ENCODE measurements at places on chromosomes 4 and X.
A peak's percentile ranks its signal among the peaks of the same experiment; 100 is the strongest.

DNA sequence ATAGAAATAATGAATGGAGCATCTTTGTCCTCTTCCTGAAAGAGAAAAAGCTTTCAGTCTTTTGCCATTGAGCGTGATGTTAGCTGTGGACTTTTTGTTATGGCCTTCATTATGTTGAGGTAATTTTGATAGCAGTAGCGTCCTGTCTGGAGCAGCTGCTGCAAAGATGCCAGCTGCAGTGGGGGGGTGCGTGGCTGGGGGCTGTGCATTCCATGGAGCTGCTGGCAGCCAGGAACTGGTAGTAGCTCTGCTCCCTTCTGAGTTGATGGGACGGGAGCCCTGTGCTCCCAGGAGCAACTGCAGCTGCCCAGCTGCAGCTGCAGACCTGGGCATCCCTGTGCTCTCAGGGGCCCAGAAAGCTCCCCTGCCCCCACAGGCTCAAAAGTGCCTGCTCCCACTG, 50.4 kb downstream of the CCDC160 start:
- no peak for DNase-seq

DNA sequence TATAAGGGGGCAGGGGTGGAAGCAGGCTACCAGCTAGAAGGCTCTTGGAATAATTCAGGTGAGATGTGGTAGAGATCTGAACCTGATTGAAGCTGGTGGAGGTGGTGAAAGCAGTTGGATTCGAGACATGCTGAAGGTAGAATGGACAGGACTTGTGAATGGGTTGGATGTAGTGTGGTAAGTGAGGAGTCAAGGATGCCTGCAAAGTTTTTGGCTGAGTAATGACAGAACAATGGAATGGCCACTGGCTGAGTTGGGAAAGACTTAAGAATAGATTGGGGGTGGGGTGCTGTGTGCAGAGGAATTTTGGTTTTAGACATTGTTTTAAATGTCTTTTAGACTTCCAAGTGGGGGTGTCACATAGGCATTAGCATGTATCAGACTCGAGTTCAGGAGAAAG, 33.5 kb downstream of the HPF1 start:
- no peak for DNase-seq

DNA sequence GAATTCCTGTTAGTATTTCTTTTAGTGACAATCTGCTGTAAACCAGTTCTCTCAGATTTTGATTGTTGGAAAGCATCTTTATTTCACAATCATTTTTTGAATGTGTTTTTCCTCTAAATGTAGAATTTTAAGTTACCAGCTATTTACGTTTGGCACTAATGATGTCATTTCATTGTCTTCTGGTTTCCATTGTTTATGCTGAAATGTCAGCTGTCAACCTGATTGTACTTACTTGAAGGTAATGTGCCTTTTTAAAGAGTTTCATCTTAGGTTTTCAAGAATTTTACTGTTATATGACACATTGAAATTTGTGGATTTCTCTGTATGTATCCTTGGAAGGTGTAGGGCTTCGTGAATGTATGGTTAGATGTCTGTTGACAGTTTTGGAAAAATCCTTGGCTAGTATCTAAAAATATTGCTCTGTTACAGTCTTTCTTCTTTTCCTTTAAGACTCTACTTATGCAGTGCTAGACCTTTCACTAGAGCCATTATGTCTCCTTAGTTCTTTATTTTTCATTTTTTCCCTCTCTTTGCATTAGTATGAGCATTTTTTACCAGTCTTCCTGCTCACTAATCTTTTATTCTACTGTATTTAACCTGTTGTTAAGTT, 30.4 kb downstream of the SMAD1 start:
- DNase-seq, result peak; percentile 14

DNA sequence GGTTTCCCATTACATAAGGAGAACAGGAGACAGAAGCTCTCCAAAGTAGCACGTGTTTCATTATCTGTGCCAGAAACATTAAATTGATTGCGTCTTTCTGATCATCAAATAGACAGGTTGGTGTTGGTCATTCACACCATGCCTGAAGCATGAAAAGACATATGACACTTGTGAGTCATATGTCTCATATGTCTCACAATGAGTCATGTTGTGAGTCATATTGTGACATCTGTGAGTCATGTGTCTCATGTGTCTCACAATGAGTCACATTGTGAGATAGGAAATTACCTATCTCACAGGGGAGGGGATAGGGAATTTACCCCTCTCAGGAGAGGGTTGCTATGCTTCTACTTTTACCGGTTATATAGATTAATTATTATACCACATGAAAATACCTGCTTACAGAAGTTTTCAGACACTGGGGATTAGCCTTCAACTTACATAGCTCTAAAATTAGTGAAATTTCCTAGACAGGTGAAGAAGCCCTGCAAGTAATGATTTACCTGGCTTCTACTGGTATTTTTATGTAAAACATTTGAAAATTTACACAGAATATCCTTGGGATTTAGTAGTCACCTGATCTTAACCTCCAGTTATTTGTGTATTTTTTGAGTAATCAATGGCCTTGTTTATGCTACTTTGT, 80.8 kb downstream of the NPFFR2 start:
- DNase-seq, result peak; percentile 80

DNA sequence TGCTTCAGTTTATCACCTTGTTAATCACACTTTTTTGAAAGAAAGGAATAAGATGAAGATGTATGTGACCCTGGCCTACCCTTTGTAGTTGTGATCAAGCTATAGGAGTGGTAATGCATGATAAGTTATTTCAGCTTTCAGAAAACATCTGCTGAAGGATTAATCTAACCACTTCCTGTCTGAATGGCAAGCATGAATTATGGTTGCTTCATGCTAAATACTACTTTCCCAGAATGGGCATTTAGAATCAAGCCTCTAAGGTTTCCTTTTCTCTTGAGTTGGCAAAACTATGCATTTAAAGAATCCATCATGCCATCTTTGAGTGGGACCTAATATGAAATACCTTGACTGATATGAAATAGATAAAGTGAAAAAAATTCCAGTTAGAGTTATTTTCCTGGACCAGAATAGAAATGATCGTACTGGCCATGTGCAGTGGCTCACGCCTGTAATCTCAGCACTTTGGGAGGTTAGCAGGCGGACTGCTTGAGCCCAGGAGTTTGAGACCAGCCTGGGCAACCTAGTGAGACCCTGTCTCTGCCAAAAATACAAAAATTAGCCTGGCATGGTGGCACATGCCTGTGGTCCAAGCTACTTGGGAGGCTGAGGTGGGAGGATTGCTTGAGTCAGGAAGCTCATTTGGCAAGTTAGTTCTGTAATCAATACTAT, 59.1 kb downstream of the ANXA3 start:
- no peak for DNase-seq

DNA sequence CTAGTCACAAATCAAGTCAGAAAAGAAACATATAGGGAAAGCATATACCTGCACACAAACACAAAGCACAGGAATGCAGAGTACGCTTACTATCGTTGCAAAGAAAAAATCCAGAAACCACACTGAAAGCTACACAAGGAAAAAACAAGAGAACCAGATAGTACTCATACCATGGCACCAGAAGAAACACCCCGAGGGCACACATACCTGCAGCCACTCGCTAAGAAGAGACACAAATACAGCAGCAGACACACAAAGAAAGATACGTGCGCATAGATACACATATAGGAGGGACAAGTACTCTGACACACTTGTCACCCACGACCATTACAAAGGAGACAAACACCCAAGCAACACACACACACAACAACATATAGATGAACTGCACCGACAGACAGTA, 1.4 kb upstream of the SLC38A5 start:
- no peak for DNase-seq

Measured in DMS153 (cell line).